NCI-H748 treated with DMSO at 0.1 percent for 48 hours (cell line): ENCODE measurements at places on chromosomes 11 and 22.

GRCh38 chr22:24402460-24403192, 24.8 kb upstream of the ADORA2A start:
- peak; percentile 29 for DNase-seq

DNA sequence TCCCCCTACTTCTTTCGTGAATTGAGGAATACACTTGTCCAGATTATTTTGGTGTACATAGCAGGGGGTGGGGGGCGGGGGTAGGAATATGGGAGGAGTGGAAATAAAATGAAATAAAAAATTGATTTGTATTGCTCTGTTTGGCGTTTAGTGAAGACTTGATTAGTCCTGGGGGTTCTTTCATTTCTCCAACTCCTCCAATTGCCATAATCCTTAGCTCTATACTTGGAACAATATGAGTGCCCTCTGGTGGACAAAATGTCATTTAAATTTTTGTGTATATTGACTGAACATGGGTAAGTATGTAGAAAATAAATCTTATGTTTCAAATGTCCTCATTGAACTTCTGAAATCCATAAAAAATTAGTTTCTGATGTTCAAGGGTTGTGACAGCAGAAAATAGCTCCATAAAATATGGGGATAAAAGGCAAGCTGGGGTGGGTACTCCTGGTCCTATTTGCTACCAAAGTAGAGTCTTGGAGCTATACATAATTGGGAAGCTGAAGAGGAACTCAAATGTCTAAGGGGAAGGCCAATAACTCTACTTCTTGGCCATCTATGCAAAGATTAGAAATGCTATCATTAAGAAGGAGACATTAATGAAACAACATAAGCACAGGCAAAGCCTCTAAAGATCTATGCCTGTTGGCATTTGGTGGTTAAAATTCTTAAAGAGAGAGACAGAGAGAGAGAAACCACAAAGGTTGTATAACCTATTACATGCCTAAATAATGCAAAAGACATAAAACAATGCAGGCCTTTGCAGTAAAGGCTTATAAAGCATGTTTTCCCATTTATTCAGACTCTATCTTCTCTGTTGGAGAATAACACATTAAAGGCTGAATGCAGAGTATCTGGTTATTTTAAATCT, 421.6 kb downstream of the METTL15 start:
- DNase-seq, result no peak

DNA sequence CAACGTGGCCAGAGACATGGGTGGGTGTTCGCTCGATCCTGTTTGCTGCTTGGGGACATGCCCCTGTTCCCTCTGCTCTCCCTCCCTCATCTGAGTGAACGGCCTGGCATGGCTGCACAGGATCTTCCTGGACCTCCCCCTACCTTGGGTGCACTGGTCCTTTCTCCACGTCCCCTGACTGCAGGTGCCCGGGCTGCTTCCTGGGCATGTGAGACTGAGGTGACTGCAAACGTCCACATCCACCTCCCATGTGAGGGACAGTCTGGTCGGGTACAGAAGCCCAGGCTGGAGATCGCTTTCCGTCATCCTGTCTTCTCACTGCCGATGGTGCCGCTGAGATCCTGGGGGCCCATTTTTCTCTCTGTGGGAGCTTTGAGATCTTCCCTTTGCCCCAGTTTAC, 11.8 kb downstream of the SULT4A1 start:
- DNase-seq, result no peak

DNA sequence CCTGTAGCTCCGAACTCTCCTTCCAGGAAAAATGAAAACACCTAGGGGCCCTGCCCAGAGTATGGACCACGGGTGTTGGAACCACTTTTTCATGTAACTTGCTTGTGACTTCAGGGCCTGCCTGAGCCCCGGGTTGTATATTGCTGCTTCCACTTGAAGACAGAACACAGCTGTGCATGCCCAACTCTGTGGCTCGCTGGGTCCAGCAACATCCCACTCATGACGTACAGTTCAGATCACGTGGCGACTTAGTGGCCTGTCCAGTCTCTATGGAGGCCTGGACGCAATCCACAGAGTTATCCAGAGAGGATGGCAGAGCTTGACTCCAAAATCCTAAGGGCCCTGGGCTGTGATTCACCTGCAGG, 6.8 kb downstream of the C11orf21 start:
- no peak for DNase-seq

DNA sequence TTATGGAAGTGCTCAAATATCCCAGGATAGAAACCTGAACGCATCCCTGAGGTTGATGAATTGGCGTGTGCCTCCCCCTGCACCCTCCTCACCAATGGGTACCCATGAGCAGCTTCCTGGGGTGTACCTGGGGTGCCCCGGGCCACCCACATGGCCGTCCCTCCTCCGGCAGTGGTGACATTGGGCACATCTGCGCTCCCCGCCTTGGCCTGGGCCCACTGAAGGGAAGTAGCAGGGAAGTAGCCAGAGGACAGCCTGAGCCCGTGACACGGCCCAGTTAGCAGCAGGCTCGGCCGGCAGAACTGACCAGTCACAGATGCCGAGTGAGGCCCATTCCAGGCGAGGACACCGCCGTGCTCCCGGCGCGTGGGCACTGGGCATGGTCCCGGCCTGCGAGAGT, 16.7 kb downstream of the MRPL23 start:
- DNase-seq, result no peak

- no peak for DNase-seq
These were observed 1038.5 kb downstream of the OPCML start for GRCh38 chr11:132493801-132494200.

DNA sequence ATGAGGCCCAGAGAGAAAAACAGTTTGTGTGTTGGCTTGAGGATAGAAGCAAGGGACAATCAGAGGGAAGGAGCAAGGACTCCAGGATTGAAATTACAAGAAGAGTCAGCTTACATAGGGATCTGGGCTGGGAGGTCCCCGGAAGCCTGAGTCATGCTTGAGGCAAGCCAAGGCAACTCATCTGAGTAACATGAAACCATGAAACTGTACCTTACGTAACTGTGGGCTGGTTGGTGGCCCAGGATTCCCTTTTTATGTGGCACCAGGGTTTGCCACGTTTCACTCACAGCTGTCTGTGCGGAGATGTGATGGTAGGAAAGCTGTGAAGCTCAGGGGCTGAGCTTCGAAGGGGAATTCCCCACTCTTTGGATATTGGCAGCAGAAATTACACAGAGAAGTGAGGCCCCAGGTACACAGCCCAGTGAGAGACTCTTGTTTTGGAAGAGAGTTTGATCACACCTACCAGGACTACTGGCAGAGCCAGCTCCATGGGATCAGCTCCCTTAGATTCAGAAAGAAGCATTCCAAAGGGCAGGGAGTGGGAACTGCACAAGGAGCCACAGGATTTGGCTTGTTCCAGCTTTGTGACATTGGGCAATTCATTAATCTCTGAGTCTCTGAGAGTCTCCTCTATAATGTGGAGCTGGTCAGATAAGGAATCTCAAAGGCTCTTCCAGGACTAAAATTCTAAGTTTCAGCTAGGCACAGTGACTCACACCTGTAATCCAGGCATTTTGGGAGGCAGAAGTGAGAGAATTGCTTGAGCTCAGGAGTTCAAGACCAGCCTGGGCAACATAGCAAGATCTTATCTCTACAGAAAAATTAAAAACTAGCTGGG, 7.8 kb downstream of the SLC5A1 start:
- DNase-seq, result no peak

- no peak for DNase-seq
These were observed 816.3 kb downstream of the NTM start for GRCh38 chr11:132186699-132187098.

DNA sequence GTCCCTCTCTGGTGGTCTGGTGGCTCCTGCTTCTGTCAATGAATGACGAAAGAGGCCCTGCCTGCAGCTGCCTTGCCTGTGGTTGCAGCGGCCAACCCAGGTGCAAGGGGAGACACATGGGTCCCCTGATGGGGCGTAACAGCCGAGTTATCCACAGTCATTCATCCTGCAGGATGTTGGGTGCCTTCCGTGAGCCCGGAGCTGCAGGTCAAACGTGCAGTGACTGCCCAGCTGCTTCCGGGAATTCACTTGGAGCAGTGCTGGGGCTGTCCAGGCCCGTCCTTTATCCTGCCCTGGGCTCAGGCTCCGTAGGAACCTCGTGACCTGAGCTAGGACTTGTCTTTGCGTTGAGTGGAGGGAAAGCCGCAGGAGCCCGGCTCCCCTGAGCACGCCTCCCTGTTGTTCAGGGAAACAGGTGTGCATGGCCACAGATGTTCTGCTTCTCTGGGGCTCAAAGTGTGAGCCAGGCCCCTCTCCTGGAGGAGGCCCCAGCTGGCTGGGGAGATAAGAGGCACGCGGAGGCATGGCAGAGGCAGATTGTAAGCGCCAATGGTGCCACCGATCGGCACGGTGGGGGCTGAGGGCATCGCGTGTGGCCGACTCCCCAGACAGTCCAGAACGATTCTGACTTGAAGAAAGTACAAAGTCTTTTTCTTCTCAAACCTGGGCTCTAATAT, 635.4 kb downstream of the BRD1 start:
- no peak for DNase-seq

GRCh38 chr11:33635161-33635560, 65.5 kb downstream of the C11orf91 start:
- DNase-seq, result no peak

DNA sequence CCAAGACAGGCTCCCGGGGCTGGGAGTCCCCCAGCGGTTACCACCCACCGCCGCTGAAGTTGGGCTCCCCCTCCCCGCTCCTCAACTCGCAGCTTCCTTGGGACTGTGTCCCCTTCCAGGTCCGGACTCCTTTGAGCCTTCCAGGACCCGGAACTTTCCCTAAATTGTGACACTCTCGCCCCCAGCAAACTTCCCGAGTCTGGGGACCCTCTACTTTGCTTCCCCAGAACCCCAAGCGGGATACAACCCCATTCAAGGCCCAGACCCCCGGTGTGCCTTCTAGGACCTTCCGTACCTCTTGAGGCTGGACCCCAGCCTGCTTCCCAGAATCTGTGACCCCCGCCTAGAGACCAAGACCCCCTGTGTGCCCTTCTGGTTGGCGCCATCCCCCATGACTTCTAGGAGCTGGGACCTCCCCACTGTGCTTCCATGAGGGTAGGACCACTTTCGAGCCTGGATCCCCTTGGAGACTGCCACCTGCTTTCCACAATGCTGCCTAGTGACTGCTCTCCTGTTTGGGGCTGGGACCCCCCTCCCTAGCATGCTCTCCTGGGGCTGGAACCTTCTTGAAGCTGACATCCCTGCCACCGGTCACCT, 587 bp downstream of the MYRF start:
- DNase-seq, result no peak
